ENCODE measurements at places on chromosomes 2 and 18.

DNA sequence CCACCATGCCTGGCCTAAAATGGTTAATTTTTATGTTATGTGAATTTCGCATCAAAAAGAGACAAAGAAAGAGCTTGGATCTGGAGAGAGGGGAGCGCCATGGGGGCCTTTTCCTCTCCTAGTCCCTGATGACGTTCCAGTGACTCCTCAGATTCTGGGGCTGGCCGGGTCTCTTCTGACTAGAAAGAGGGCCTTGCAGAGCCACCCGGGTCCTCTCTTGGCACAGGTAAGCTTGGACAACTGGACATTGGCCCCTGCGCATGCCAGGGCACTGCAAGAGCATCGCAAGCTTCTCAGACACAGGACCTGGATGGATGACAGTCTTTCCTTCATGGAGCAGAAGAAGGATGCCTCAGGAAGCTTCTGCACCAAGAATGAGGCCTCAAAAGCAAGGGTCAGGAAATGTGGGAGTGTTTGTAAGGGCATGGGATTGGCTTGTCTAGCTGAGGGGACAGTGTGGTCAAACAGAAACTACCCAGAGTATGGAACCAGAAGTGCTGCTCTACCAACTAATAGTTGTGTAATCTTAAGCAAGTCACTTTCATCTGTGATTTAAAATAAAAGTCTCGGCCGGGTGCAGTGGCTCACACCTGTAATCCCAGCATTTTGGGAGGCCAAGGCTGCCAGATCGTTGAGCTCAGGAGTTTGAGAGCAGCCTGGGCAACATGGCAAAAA is 35.2 kb downstream of the FOSL2 start:
- DNase-seq, result no peak

DNA sequence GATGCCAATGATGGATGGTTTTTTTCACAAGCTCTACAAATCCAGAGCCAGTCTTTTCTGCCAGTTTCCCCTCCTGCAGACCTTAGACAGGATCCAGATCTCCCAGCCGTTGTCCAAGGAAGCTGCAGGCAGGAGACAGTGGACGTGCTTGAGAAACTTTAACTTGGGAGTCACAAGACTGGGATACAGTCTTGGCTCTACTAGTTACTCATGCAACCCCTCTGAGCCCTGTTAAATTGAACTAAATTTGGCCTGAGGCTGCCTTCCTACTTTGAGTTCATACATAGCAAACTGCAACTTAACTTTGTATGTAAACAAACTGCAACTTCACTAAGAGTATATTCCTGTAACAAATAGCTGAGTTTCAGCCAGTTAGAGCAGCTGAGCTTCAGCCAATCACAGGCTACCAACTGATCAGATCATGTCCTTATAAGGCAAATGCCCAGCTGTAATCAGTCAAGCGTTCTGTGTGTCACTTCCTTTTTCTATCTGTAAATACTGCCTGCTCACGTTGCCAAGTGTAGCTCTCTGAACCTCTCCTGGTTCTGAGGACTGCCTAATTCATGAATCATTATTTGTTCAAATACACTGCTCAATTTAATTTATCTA is 140.9 kb downstream of the CAPN13 start:
- DNase-seq, result no peak

GRCh38 chr18:48194591-48195181 is 214.5 kb downstream of the ZBTB7C start:
- DNase-seq, result no peak

DNA sequence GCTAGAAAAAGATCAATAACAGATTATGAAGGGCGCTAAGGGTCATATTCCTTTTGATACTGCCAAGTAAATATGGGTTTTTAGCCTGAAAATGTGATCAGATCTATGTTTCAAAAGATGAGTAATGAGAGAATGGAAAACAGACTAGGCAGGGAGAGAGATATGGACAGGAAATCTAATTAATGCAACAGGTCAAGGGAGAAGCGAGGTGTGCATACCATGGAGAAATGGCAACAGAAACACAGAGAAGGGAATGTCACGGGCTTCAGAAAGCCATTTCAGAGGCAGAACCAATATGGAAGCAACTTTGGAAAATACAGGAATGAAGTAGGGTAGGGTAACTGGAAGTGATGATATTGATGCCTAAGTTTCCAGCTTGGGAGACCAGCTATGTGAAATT is 69.3 kb downstream of the SIGLEC15 start:
- no peak for DNase-seq

GRCh38 chr18:22987547-22988189 is 54.5 kb downstream of the RBBP8 start:
- no peak for DNase-seq

- no peak for DNase-seq
Measured at GRCh38 chr2:11802782-11803191, 56.4 kb downstream of the LPIN1 start.

DNA sequence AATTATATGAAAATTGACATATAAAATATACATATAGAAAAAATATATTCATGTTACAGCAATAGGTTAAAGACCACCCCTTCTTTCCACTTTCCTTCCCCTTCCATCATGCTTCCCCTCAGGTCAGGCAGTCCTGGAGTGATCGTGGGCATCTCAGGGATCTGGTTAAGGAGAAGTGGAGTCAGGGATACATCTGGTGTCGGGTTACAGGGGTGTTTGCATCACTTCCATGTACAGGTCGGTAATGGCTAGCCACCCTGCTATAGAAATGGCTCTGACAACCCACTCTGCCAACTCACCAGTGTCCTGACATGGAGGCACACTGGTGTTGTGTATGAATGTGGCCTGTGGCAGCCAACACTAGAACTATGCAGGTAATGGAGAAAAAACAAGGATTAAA is 36.3 kb upstream of the LGALSL start:
- no peak for DNase-seq

GRCh38 chr2:50345701-50346591 is 686.0 kb downstream of the NRXN1 start:
- DNase-seq, result no peak

- DNase-seq, result no peak
Measured at GRCh38 chr18:805008-805754, 6.9 kb downstream of the YES1 start.

DNA sequence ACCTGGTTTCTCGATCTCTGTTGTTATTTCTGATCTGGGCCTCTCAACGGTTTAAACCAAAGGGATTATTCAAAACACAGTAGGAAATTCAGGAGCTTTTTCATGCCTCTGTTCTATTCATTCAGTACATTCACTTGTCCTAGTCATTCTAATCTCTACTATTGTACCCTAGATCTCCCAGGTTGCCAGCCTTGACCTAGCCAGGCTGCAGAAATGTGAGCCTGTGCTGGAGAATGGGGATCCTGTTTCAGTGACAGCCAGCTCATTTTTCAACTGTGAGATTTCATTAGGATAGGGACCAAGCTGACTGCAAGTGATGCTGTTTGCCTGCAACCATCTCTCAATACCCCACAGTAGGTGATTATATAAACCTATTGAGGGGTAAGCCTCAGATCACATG is 186.2 kb downstream of the CMPK2 start:
- no peak for DNase-seq
